ENCODE measurements at places on chromosomes 4 and X. TPM values are rescaled to one million over a fixed set of nuclear protein-coding genes. Genes with fewer than 3 reads are reported as not detected.

PPP4R3C gene
- not detected for total RNA-seq

SYNPO2 gene
- total RNA-seq = 1.0 TPM

DNA sequence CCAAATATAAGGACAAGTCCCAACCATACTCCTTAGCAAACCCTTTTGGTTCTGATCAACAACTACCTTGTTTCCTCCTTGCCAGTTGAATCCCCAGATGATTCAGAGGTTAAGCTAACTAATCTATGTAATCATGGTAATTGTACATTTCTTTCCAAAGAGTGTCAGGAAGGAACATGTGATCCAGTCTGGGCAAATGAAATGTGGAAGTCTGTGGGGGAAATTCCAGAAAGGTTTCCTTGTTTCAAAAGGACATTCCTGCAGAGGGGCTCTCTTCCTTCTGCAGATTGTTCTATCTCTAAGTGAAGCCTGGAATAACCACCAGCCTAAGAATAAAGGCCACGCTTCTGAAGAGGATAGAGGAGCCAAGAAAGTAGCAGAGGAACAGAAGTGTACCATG lies 7.0 kb downstream of the PRSS12 start:
- no peak for DNase-seq

- no peak for DNase-seq
These were observed 954.0 kb upstream of the TENM3 start for GRCh38 chr4:181289198-181289597.

NCAPG gene
- total RNA-seq = 0.81 TPM

- no peak for DNase-seq
These were observed 335.7 kb upstream of the RASGEF1B start for GRCh38 chr4:81807386-81807785.

TCP11X2 gene
- total RNA-seq = not detected

Data from naive thymus-derived CD8-positive, alpha-beta T cell (primary cell).